ENCODE measurements at places on chromosomes 2 and 18. TPM values are rescaled to one million over a fixed set of nuclear protein-coding genes. Genes with fewer than 3 reads are reported as not detected.

Gene ATOH8
- total RNA-seq, result not detected

Gene CHRND
- total RNA-seq, result not detected

Gene OSBPL6
- total RNA-seq, result 12.6 TPM

Gene STARD6
- not detected for total RNA-seq

Gene MCEE
- total RNA-seq, result 19.1 TPM

Gene CPLX4
- total RNA-seq, result not detected

Gene REG1B
- total RNA-seq, result 2.3 TPM

Gene MYL1
- not detected for total RNA-seq

Gene PFN4
- total RNA-seq, result 0.56 TPM

Gene SETBP1
- total RNA-seq, result 0.18 TPM

Gene GAL3ST2
- total RNA-seq, result 0.31 TPM

Gene IRS1
- total RNA-seq, result 0.31 TPM

Gene VWA3B
- total RNA-seq, result not detected

Gene COLEC11
- total RNA-seq, result 2.9 TPM

Gene MC2R
- total RNA-seq, result not detected

Gene HMSD
- total RNA-seq, result 0.33 TPM

Gene CHAC2
- 14.7 TPM for total RNA-seq

Gene ACMSD
- not detected for total RNA-seq

Gene LRATD1
- 7.3 TPM for total RNA-seq

Gene DPYSL5
- not detected for total RNA-seq

Gene DPP10
- total RNA-seq, result not detected

Gene BOLL
- total RNA-seq, result 0.11 TPM

Gene CYRIA
- 2.8 TPM for total RNA-seq

Gene ITGA6
- 0.29 TPM for total RNA-seq

Gene SCG2
- 0.78 TPM for total RNA-seq

Gene ING5
- 27.5 TPM for total RNA-seq

Gene BCL2
- total RNA-seq, result 1.2 TPM

Gene CNRIP1
- total RNA-seq, result 1.6 TPM

Gene RGPD3
- total RNA-seq, result not detected

Gene GALNT5
- total RNA-seq, result 47.4 TPM

Gene SERPINB10
- total RNA-seq, result not detected

Gene IL36B
- total RNA-seq, result not detected

Gene LAMA3
- 0.07 TPM for total RNA-seq

Gene ARMC9
- 1.1 TPM for total RNA-seq

Gene SCYGR4
- not detected for total RNA-seq

Gene SH3BP4
- total RNA-seq, result 0.22 TPM

Measured in K562 (cell line).